Activated CD4-positive, alpha-beta T cell treated with anti-CD3 and anti-CD28 coated beads, Interleukin-2, amount 50 U/mL, for 16 hours (primary cell): ENCODE measurements at places on chromosomes 13 and 19.
A peak's percentile ranks its signal among the peaks of the same experiment; 100 is the strongest.

DNA sequence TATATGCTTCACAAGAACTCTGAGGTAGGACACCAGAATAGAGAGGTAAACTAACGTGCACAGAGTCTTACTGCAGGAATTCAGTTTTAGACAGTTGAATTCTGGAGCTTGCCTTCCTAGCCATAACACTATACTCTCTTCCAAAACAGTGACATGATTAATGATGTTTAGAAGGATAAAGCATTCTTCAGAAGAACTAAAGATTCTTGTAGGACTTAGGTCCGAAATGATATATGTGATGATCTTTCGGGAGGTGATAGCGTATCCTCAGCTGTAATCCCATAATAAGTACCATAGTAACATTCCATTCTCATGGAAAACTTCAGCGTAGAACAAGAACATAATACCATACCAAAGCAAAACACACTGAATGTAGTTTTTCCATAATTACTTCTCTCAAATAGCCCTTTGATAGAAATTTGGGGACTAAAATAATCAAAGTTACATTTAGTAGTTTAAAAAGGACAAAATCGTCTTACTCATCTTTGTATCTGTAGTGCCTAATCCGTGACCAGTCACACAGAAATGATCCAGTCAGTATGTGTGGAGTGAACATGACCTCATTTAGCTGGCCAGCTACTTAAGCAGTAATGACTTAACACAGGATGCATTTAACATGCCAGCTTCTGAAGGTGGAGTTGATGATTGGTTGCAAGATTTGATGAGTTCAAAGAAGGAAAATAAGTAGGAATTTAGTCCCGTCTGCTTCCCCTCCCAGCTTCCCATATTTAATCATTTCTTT is 38.4 kb downstream of the PIBF1 start:
- DNase-seq, result no peak

GRCh38 chr19:28884786-28885476 is 328.0 kb downstream of the UQCRFS1 start:
- no peak for DNase-seq

- DNase-seq, result peak; percentile 59
Measured at GRCh38 chr19:11963566-11964355, 1.1 kb upstream of the ZNF763 start.

DNA sequence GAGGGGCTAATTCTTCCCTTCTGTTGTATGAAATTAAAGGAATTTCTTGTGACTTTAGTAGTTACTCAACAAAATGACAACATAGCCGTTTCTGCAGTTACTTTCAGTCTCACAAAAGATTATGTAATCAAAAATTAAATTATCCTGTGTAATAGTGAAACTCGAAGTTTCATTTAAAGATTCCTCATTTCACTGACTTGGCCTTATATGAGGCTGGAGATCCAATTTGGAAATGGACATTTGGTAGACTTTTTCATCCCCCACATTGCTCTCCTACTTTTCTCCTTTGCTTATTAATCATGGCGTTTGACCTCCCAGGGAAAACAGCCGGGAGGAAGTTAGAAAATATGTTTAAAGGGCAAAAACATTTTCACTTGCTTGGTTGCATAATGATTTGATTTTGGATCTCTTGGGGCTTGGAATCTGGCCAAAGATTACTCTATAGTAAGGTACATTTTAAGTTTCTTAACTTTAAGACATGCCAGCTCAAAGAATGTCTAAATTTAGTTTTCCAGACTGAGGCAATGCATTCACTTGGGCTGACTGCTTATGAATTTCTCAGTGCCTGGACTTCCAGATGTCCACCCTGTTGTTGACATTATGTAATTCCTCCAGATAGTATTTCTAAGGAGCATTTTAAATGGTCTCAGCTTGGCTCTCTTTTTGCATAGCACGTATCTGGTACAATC is 1364.9 kb upstream of the MIR17HG start:
- DNase-seq, result no peak

DNA sequence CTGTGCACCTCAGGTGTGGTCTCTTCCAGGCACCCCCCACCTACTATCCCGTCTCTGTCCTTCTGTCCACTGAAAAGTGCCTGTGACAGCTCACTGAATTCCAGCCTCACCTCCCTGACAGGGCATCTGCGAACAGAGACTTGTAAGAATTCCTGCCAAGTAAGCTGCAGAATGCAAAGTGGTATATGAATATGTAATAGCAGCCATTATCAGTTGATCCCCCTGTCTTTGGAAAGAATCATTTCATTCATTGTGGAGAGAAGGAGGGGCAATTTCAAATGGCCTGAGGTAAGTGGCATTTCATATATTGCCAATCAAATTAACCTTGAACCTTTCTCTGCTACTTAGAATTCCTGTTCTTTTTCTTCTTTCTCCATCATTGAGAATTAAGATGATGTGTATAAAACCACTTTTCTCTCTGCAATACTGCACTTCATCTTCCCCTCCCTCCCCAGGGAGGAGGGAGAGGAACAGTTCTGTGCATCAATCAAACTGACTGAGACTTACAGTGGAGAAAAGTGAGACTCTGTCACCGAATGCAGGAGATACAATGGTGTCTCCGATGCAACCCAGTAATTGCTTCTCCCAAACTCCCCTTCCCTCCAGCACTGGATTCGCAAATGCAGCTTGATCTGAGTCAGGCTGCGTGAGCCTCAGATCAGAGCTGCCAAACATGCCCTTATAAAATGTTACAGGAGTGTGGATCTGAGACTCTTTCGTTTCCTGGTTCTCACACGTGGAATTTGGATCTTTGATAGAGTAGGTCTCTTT is 91.7 kb downstream of the SLC10A2 start:
- no peak for DNase-seq

DNA sequence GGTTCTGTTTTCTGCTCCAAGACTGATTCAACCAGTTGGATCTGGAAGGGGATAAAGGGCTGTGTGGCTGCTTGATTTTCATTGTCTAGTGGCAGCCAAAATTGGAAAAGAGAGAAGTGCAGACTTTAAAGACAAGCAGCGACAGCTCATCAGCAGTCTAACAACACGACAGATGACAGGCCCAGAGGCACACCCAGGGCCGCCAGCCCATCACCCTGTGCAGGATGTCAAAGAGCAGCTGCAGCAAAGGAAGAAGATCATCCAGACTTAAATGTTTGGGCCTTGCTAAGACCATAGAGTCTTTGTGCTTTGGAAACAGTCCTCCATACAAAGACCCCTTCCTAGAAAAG is 421.0 kb upstream of the KLF12 start:
- no peak for DNase-seq

DNA sequence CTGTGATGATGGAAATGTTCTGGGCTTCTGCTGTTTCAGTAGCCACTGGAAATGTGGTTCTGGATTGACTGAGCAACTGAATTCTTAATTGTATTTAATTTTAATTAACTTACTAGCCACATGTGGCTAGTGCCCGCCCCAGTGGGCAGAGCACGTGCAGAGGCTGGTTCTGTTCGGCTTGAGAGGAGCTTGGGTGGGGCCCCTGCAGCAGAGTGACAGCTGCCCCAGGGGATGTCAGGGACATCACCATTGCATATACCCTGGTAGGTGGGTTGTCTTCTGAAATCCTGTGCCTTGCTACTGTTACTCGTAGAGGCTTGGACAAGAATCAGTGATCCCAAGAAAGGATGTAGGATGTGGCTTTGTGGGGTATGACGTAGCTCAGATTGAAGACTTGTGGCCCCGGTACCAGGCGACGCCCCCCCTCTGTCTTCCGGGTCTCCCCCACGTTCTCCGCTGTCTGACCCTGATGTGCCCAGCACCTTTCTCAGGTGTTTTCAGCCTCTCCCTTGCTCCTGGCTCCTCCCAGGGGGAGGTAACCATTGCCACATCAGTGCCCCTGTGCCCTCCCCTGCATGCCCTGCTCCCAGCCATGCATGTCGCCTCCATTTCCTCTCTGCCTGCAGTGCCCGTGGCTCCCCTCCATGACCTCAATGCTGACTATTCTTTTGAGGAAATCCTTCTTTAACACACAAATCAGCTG is 102.6 kb upstream of the RNF113B start:
- no peak for DNase-seq

DNA sequence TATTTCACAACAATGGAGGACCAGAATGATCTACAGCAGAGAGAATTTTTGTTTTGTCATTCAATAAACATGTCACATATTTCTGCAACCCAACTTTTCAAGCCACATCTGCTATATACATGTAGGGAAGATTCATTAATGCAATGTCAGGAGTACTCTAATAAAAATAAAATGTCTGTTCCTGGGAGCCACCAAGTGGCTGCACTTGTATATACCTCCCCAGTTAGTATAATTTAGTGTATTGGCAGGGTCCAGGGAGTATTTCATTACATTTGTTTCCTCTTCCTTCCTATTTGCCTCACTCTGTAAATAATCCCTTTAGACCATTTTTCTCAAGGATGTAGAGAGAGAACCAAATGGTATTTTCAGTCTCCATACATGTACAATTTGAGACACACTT is 1169.0 kb downstream of the DIAPH3 start:
- no peak for DNase-seq

GRCh38 chr19:39816287-39817048 is 17.5 kb downstream of the DYRK1B start:
- no peak for DNase-seq

GRCh38 chr19:2326699-2327360 is 1.6 kb downstream of the LSM7 start:
- no peak for DNase-seq

DNA sequence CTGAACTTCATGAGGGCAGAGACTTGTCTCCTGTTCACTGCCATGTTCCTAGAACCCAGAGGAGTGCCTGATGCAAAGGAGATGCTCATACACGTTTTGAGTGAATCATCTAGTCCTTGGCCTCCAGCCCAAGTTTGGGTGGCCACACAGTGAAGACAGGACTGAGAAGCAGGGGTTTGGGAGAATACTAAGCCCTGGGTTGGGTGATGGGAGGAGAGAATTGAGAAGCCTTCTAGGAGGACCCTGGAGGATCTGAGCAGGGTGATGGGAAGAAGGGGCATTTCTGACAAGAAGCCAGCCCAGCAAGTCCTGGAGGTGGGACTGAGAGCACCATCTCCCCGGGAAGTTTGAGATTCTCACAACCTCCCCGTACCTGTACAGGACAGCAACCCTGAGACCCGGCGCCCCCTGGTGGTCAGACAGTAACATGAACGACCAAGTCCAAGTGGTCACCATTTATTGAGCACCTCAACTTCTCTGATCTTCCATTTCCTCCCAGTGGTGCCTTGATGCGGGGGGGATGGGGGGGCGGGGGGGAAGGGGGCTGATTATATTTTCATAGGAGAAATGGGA is 11.0 kb downstream of the CTU1 start:
- peak; percentile 70 for DNase-seq

GRCh38 chr13:27339299-27339698 is 68.7 kb downstream of the RASL11A start:
- DNase-seq, result peak; percentile 49

- peak; percentile 46 for DNase-seq
Measured at GRCh38 chr13:30572859-30573275, 44.9 kb upstream of the USPL1 start.

GRCh38 chr13:26425443-26426358 is 131.8 kb upstream of the WASF3 start:
- DNase-seq, result no peak
